Esophagus squamous epithelium (tissue), 5 donors: ENCODE measurements at places on chromosomes 5 and 9.

DNA sequence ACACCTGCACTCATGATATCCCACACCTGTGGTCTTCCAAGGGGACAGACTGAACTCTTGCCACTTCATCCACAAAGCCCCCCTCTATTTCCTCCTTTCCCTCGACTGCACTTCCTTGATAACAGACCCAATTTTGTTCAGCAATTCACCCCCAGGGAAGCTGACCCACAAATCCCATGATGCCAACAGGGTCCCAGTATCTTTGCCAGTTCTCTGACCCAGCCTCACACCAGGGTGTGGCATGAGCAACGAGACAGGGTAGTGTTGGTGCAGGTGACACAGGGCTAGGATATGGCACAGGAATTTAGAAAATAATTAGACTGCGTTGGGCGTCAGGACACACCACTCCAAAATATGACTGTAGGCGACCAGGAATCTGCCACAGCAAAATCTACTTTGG lies 30.2 kb upstream of the KCNIP1 start:
- no peak for DNase-seq

- DNase-seq = no peak
Measured at GRCh38 chr9:112312139-112312538, 21.3 kb downstream of the PTBP3 start.

DNA sequence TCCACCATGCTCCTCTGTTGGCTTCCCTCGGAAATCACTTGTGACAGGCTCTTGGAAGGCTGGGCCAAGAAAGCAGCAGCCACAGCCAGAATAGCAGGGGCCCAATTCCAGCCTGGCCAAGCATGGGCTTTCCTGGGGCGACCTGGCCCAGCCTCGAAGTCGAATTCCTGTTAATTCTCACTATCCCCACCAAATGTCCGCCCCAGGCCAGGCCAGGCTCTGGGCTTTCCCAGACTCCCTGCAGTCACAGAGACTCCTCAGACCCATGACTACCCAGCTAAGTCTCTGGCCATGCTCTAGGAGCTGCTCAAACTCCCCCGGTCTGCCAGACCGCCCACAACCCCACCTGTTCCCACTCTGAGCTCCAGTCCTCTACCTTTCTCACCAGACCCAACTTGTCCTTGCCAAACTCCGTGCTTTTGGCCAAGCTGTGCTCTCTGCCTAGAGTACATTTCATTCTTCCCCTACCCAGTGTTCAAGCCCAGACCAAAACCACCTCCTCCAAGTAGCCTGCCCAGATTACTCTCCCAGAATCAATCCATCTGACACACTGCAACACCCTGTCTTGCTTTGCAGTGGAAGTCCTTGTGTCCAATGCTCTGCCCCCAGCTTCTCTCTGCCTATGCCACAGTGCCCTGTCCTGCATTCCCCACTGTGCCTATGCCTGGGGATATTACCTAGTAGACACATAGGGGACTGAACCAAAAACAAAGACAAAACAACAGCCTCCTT lies 26.2 kb downstream of the SHB start:
- DNase-seq = no peak

GRCh38 chr5:78640662-78641474 lies 7.7 kb downstream of the LHFPL2 start:
- DNase-seq = no peak

GRCh38 chr9:35844628-35845270 lies 15.7 kb downstream of the TMEM8B start:
- DNase-seq = peak; percentile 35

GRCh38 chr5:3217771-3218495 lies 377.7 kb upstream of the IRX1 start:
- DNase-seq = no peak

DNA sequence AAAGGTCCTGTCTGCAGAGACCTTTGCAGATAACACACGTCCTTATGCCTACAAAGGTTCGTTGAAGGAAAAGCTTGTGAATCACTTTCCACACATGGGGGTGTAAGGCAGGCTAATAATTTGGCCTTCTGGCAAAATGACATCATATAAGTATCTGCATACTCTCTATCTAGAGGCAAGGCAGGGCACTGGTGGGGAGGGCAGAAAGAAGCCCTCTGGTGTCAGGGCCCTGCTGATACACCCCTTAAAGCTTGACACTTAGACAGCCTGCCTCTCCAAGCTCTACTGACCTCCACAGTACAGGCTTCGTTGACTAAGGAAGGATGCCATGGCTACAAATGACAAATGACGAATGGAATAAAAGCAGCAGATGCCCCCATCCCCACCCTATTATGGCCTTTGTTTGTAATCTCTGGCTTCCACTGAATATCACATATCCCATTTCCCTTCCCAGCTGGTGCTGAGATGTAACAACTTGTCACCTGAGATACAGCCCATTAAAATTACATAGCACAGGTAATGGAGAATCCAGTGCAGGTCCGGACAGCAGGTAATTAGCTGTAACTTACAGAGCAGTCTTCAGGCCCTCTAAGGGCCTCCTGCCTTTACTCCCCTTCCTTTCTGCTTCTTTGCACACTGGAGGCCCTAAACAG lies 76.9 kb upstream of the IFNK start:
- DNase-seq = no peak

DNA sequence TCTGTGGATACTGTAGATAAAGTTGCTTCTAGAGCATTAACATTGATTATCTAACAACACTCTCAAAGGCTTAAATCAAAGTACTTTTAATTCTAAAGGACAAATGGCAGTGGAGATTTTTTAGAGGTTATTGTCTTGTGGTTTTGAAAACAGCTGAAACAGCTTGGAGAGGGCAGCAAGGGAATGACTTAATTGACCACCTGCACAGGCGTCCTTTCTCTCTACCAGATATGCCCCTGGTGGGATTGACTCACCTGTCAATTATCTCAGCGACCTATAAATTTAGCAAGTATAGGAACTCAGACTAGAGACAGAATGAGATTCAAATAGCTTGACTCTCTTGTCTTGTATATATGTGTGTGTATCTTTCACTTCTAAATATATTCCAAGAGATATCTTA lies 13.5 kb downstream of the ARL14EPL start:
- no peak for DNase-seq

DNA sequence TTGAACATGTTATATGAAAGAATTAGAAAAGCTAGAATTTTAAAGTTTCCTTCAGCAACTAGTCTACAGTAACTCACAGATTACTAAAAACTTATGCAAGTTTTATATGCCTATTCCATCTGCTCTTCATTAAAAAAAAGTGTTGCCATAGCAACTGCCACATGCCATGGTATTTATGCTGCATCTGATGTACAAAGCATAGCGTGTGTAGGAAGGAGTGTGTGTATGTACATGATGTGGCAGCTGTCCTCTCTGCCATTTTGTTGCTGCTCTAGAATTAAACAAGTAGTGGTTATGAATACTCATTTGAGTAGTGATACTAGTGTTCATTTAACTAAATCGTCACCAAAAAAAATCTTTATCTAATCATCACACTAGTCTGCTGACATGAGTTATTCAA lies 593.5 kb downstream of the CETN3 start:
- DNase-seq = no peak

DNA sequence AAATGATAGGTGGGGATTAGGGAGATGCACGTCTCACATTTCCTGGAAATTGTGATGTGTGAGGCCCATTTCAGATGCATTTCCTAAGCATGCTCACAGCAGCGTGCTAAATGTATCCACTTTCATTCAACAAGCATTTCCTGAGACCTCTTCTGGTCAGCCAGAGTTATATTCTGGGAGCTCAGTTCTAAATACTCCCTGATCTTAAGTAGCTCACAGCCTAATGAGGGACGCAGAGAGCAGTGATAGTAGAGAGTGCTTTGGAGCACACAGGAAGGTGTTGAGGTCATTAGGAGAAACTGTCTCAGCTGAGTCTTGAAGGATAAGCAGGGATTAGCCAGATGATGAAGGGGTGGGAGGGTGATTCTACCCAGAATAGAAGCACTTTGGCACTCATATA lies 46.2 kb upstream of the FSD1L start:
- DNase-seq = no peak

- no peak for DNase-seq
Measured at GRCh38 chr5:82142928-82143577, 135.1 kb downstream of the RPS23 start.

- DNase-seq = no peak
Measured at GRCh38 chr5:179759581-179760551, 27.2 kb downstream of the MAML1 start.

GRCh38 chr5:59559323-59559722 lies 334.2 kb downstream of the PDE4D start:
- no peak for DNase-seq

DNA sequence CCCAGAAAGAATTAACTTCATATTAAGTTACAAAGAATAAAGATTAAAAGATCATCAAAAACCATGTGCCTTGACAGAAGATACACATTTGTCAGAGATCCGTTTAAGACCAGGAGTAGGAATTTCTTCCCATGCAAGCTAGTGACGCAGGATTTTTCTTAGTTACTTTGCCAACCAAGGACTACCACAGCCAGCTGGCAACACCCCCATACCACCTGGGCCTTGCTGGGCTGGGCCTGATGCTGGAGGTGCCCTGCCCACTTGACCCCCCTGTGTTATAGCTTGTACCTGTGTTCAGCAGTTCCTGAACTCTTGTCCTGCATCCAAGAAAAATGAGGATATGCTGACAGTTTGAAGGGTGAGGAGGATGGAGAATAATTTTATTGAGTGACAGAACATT lies 290.9 kb upstream of the SMC2 start:
- no peak for DNase-seq

- no peak for DNase-seq
Measured at GRCh38 chr5:77427998-77428397, 64.1 kb downstream of the WDR41 start.

DNA sequence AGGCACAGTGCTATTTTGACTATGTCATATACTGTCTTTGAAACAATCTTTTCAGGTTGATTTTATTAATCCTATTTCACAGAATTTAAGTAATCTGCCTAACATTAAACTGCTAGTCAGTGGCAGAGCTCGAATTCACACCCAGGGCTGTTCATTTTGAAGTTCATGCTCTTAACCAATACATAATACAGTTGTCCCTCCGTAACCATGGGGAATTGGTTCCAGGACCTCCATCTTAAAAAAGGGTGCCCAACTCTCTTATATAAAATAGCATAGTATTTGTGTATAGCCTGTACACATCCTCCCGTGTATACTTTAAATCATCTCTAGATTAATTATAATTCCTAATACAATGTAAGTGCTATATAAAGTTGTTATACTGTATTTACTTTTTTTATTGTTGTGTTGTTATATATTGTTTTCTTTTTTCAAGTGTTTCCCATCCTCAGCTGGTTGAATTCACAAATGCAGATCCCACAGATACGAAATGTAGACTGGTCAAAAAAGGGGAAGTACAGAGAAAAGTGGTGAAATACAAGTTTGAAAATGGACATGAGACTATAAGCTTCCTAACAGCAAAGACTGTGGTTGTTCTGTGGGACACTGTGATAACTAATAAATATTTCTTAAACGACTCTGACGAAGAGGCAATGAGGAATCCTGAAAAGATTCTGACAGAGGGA lies 18.3 kb downstream of the RFX3 start:
- DNase-seq = no peak

DNA sequence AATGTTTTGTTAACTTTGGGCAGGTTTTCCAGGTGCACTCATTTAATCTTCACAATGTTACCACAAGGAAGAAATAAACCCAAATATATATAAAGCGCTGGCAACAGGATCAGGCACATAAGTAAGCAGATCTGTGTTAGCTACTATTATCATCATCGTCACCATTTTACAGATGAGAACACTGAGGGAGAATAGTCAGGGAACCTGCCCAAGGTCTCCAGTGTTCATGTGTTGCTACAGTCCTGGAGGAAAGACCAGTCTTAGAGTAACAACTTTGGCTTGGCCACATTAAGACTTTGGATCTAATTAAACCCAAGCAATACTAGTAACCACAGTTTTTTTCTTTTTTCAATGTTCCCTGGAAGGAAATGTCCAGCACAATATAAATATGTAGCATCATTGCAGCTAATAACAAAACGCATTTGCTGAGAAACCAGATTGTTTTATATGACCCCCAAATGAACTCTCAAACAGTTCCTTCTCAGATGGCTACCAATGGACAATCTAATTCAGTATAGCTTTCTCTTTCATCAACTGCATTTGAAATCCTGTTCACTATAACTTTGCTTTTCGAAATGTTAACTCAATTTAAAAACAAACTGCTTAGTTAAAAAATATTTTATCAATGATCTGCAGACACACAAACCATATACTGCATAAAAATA lies 11.8 kb downstream of the NREP start:
- no peak for DNase-seq

GRCh38 chr5:99600952-99601351 lies 672.1 kb upstream of the CHD1 start:
- DNase-seq = no peak

GRCh38 chr5:150465927-150466326 lies 16.4 kb upstream of the RPS14 start:
- DNase-seq = no peak

DNA sequence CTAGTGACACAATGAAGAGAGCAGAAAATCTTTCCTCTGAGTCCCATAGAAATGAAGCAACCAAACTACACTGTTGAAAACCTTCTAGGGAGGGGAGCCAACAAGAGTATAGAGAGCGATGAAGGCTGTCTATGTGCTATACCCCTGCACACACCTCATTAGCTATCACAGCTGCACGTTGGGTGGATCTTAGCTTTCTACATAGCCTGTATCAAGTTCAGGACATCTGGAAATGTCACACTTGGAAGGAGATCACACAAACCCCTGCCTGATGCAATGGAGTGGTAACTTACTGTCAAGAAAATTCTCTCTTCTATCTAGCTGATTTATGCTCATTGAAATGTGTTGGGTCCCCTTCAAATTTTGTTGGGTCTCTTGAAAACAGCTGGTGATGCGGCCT lies 127.0 kb upstream of the NTRK2 start:
- no peak for DNase-seq

GRCh38 chr9:120950421-120951388 lies 24.1 kb upstream of the TRAF1 start:
- no peak for DNase-seq

- no peak for DNase-seq
Measured at GRCh38 chr5:417301-418161, 25.4 kb upstream of the EXOC3 start.

DNA sequence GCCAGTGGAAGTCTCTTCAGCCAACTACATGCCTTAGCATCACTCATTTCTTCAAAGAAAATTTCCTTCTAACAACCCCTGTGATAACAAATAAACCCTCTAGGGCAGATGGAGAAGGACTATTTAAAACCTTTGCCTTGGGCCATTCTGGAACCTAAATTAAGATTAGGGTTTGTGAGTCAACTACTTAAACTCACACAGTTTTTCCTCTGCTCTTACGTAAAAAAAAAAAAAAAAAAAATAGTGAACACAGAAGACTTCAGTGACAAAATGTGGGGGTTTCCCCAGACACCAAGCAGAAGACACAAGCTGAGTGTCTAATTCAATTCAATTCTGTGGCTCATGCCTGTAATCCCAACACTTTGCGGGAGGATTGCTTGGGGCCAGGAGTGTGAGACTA lies 65.8 kb upstream of the ERCC6L2 start:
- no peak for DNase-seq
